ENCODE measurements at places on chromosomes 13 and 19. TPM values are rescaled to one million over a fixed set of nuclear protein-coding genes. Genes with fewer than 3 reads are reported as not detected.

SRRM5 gene
- total RNA-seq: 0.28 TPM

JOSD2 gene
- total RNA-seq: 31.7 TPM

MAB21L1 gene
- 0.47 TPM for total RNA-seq

DOCK6 gene
- 112 TPM for total RNA-seq

IZUMO2 gene
- total RNA-seq: not detected

CERS4 gene
- total RNA-seq: 36.5 TPM

VSTM1 gene
- 0.35 TPM for total RNA-seq

HPN gene
- 134 TPM for total RNA-seq

ZNF611 gene
- 42.7 TPM for total RNA-seq

TMEM255B gene
- 29.3 TPM for total RNA-seq

SHISA7 gene
- total RNA-seq: not detected

NXNL1 gene
- not detected for total RNA-seq

CXCL17 gene
- total RNA-seq: not detected

SIGLEC10 gene
- 33.8 TPM for total RNA-seq

KDELR1 gene
- total RNA-seq: 169 TPM

SIAH3 gene
- 0.03 TPM for total RNA-seq

ELSPBP1 gene
- total RNA-seq: not detected

KIR2DL3 gene
- 0.25 TPM for total RNA-seq

CYP4F2 gene
- 0.31 TPM for total RNA-seq

OLFM2 gene
- total RNA-seq: 2.1 TPM

CGB8 gene
- not detected for total RNA-seq

RAB4B gene
- total RNA-seq: 42.1 TPM

FCAR gene
- total RNA-seq: 1.8 TPM

APOC4 gene
- not detected for total RNA-seq

GPR12 gene
- total RNA-seq: not detected

ZNF729 gene
- total RNA-seq: not detected

CCDC8 gene
- 18.9 TPM for total RNA-seq

BEST2 gene
- total RNA-seq: not detected

SIGLEC8 gene
- 1.8 TPM for total RNA-seq

TNFSF13B gene
- 5.3 TPM for total RNA-seq

CDC34 gene
- total RNA-seq: 33.8 TPM

ZC3H4 gene
- 55.2 TPM for total RNA-seq

SPRED3 gene
- total RNA-seq: 8.7 TPM

RDH13 gene
- total RNA-seq: 38.7 TPM

FBN3 gene
- 0.44 TPM for total RNA-seq

SIGLEC5 gene
- not detected for total RNA-seq

ZNF583 gene
- 7.2 TPM for total RNA-seq

RFPL4AL1 gene
- total RNA-seq: not detected

KCNJ14 gene
- 1.0 TPM for total RNA-seq

URAD gene
- total RNA-seq: not detected

DIRAS1 gene
- 2.3 TPM for total RNA-seq

CEBPA gene
- 7.1 TPM for total RNA-seq

EXOC3L2 gene
- 19.0 TPM for total RNA-seq

DNAAF3 gene
- total RNA-seq: 11.4 TPM

Measured in kidney (tissue), 22 donors.